H4 (cell line): ENCODE measurements at places on chromosomes 7 and 10.

DNA sequence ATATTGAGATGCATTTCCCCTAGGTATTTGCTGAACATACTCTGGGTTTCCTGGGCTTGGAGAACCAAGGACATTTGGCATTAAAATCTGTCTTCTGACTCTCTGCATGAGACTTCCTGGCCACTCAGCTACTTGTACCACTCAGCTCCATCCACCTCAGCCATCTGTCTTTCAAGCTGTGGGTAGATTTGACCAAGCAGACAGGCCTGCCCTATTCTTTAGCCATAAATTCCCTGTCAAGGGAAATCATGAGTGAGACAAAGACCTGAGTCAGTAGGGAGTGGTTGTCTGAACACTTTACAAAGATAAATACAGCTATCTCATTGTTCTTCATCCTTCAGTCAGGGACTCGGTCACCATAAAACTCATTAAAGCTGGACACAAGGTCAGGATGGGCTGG is 399.1 kb downstream of the GPAM start:
- DNase-seq = no peak

DNA sequence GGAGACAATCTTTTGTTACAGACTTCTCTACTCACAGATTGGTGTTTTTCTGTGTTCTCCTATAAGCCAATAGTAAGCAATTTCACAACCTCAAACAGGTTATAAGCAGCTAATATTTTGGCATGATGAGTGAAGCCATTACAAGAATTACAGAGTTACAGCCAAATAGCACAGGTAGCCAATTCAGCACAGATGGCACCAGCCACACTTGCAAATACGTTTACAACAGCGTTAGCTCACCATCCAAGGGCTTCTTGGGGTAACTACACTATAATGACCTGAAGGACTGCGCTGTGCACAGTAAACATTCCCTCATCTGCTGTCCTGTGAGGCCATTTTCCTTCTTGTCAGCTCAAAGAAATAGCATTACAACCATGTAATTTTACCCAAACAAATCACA is 428.6 kb downstream of the TCERG1L start:
- DNase-seq = no peak

- DNase-seq = no peak
Observed at GRCh38 chr10:79024296-79024695, 44.5 kb upstream of the ZMIZ1 start.

- DNase-seq = no peak
Observed at GRCh38 chr10:80197972-80198916, 7.1 kb downstream of the ANXA11 start.

GRCh38 chr7:92598310-92598981 is 8.3 kb upstream of the FAM133B start:
- no peak for DNase-seq

DNA sequence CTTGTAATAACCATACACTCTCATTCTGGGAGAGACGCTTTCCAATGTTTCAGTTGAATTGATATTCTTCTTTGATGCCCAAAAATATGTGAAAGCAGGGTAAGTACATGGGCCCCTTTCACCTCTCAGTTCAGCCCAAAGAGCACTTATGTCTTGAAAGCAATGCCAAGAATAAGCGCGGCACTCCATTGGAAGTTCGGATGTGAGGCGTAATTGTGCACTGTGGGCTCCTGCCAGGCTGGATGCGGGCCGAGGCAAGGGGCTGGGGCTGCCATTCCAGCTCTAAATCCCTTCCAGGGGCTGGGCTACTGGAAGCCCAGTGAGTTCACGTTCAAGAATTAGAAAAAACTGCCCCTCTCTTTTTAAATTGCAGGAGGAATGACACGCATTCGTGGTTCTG is 113.8 kb downstream of the EBF3 start:
- DNase-seq = no peak

- DNase-seq = no peak
Observed at GRCh38 chr7:110609336-110609735, 481.6 kb upstream of the LRRN3 start.

DNA sequence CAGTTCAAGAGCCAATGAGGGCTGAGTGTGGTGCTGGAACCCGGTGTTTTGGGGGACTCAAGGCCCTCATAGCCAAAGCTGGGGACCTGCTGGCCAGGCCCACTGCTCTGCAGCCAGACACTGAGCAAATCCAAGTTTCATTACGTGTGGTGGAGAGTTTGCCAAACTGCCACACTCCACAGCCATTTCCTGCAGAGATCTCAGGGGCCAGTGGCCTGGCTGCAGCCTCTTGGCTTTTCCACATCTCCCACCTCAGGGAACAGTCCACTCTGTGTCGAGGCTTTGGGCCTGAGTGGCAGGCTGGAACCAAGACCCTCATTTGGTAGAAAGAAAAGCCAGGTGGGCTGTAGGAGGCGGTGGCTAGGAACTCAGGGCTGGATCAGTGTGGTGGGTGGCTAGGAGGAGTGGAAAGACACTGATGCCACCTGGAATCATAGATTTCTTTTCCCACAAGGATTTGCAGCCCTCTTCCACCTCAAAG is 3.2 kb downstream of the HOXA11 start:
- no peak for DNase-seq

GRCh38 chr10:17041626-17042520 is 87.7 kb downstream of the CUBN start:
- DNase-seq = no peak

DNA sequence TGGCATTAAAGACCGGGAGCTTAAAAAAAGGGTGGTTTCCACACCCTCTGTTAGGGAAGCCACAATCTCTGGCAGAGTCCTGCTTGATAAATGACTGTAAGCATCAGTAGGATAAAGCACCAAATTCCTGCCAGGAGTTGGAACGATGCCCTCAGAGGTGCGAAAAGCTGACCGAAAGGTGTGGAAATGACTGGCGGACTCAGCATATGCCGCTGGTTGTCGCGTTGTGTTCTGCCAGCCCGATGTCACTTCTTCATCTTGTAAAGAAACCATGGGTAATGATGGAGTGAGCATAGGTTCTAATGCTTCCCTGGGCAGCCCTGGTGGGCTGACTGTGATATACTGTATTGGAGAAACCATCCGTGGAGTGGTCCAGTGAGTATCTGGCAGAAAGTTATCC is 62.4 kb downstream of the KIAA1549 start:
- DNase-seq = no peak

DNA sequence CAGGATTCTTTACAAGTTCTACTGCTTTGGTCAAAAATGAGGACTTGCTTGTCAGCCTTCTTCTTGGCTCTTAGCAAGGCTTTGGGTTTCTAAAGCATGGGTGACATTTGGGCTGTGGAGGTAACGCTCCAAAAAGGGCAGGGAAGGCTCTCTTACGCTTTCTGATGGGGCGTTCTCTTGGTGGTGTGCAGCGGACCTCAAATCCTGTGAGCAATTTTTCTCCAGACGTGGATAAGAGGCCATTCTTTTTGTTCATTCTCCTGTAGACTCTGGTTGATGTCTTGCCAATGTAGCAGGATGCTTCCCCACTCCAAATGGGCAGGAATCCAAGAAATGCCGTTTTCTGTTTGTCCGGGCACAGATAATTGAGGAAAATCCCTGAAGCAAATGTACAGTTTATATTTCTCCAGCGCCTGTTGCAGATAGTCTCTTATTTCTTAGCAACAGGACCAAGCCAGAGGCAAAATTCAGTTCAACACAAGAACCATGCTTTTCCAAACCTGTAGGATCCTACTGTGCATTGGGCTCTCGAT is 138.4 kb upstream of the NFE2L3 start:
- DNase-seq = peak; percentile 59

GRCh38 chr10:26507441-26507840 is 69.3 kb downstream of the APBB1IP start:
- no peak for DNase-seq

DNA sequence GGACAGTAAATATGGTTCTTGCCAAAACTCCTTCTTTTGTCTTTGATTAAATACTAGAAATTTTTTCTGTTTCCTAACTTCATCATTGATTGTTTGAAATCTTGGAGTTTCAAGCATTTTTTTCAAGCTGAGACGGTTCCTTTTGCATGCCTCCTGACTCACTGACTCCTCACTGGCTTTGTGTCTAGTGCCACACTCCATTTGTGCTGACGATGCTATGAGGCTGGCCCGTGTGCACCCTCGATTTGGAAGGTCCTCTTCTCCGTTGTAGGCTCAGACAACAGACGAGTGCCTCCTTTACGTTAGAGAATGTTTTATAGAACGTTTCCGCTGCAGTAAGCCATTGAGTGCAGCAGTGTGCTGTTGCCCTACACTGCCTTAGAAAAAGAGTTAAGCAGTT is 10.8 kb upstream of the CSGALNACT2 start:
- DNase-seq = no peak

DNA sequence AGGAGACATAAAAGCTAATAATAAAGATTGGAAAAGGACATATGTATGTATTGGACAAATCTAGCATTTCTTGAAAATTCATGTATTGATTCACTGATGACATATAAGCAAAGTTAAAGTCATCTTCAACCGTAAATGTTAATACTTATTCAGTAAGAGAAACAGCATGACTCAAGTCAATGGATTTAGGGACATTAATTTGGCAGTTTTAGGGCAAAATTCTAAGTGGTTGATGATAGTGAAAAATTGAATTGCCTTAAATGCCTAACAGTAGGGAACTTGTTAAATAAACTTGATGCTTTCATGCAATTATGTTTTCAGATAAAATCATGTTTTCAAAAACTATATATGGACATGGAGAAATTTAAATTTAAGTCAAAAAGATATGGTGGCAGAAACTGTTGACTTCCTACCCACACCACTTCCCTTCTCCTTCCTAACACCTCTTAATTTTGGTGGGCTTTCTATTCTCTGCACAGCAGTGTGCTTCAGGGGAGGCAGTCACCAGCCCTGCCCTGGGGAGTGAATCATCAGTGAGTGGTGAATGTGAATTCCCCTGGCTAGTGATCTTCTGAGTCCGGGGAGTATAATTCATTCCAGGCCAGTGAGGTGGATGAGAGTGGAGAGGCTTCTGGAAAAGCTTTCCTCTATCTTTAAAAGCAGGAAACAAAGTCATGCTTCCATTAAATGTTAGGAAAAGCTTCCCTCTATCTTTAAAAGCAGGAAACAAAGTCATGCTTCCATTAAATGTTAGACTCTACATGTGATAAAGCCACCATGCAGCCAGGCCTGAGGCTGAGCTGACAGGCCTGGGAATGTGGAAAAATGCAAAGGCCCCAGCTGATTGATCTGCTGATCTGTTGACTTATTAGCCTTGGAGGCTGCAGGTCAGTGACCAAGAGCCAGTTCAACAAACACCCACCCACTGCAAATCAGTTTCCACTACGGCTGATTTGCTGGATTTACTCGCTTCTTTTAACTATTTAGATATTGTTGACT is 25.2 kb upstream of the ITGB1 start:
- peak; percentile 27 for DNase-seq

DNA sequence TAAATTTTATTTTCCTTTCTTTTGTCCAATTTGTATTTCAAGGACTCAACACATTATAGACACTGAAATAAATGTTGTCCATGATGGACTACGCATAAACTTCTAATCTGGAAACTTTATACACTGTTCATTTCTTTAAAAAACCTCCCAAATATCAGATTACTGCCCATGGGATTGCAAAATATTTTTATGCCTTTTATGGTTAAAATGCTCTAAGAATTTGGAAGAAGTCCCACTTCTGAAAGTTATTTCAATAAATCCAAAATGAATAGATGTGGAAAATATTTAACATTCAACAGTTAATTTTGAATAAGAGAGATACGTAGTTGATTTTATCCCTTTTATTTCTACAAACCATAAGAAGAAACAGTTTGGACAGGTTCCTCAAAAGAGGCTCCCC is 46.1 kb downstream of the CABCOCO1 start:
- no peak for DNase-seq

- no peak for DNase-seq
Observed at GRCh38 chr7:88090671-88091070, 129.2 kb downstream of the SRI start.

DNA sequence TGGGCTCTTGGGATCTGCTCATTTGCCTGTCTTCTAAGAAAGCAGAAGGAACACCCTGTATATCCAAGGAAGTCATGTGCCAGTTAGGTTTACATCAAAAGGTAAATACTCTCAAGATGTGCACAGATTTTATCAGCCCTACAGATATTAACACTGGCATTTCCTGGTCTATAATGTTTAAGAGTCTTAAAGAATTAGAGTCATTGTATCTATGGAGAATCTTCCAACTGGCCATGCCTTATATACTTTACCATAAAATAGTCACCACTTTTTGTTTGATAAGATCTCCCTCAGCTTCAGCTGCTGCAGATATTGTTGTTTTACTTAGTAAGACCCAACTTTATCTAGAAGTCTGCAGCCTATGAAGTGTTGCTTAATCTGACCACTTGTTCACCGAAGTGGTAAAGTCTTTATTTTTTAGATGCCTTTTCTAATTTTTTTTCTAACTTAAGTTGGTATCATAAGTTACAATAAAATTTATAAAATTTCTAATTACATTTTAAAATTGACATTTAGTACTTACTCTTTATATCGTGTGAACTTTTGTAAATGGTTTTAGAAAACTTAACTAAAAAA is 58.5 kb downstream of the CPED1 start:
- DNase-seq = no peak

DNA sequence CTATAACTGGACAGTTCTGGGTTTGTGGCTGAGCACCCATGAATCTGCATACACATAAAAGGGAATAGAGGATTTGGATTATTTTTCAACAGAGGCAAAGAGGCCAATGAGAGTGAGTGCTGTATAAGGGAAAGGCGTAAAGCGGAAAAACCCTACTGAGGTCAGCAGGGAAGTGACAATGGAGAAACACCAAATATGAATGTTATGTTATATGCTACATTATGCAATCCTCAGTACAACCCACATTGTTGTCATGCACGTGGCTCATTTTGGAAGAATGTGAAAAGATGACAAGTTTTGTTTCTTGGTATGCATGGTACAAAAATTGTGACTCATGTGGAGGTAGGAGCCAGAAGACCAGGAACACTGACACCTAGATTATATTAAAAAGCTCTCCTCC is 113.6 kb upstream of the AMPH start:
- DNase-seq = no peak

DNA sequence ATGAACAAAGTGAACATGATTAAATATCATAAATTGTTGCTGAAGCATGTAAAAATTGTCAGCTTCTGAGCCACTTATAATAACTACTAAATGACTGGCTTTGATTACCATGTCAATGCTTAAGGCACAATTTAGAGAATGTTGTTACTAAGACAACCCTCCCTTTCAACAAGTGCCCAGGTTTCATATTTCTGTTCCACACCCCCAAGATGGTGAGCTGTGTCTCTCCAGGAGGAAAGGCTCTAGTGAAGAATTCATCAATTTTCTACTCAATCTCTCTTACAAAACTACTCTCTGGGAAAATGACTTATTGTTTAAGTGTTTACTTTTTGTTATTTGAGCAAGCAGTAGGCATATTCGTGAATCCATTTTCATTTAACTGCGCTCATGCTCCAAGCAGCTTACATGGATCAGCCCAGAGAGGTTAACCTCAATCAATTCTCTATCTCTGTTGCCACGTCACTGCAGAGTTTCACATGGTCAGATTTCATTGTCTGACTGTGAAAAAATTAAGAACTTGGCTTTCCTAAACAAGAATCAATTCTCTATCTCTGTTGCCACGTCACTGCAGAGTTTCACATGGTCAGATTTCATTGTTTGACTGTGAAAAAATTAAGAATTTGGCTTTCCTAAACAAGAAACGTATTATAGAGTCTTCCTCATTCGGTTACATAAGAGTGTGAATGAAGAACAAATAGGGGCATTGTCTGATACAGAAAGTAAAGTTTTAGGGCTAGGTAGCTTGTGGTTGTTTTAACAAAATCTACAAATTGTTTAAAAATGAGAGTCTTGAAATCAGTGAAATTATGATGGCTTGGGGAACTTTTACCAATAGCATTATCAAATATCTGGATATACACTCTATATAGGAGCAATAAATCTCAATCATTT is 49.7 kb downstream of the CCDC71L start:
- no peak for DNase-seq
